Right ventricle myocardium superior (tissue), 1 donor: ENCODE measurements at places on chromosomes 4 and X.
A peak's percentile ranks its signal among the peaks of the same experiment; 100 is the strongest.

- no peak for DNase-seq
These were observed 1729.3 kb downstream of the C4orf33 start for GRCh38 chr4:130825284-130825683.

GRCh38 chrX:39854772-39855747 is 242.7 kb downstream of the BCOR start:
- no peak for DNase-seq

- no peak for DNase-seq
These were observed 112.8 kb upstream of the MAP3K15 start for GRCh38 chrX:19628011-19628575.

GRCh38 chrX:129980001-129980401 is 2.4 kb upstream of the BCORL1 start:
- peak; percentile 52 for DNase-seq

- DNase-seq: no peak
These were observed 69.4 kb downstream of the EFHC2 start for GRCh38 chrX:44274096-44274495.

- no peak for DNase-seq
These were observed 960.3 kb downstream of the C4orf33 start for GRCh38 chr4:130056286-130056685.

- DNase-seq: no peak
These were observed 27.3 kb downstream of the ZNF330 start for GRCh38 chr4:141248029-141248428.

- no peak for DNase-seq
These were observed 598.0 kb upstream of the AADAT start for GRCh38 chr4:170687751-170688150.

DNA sequence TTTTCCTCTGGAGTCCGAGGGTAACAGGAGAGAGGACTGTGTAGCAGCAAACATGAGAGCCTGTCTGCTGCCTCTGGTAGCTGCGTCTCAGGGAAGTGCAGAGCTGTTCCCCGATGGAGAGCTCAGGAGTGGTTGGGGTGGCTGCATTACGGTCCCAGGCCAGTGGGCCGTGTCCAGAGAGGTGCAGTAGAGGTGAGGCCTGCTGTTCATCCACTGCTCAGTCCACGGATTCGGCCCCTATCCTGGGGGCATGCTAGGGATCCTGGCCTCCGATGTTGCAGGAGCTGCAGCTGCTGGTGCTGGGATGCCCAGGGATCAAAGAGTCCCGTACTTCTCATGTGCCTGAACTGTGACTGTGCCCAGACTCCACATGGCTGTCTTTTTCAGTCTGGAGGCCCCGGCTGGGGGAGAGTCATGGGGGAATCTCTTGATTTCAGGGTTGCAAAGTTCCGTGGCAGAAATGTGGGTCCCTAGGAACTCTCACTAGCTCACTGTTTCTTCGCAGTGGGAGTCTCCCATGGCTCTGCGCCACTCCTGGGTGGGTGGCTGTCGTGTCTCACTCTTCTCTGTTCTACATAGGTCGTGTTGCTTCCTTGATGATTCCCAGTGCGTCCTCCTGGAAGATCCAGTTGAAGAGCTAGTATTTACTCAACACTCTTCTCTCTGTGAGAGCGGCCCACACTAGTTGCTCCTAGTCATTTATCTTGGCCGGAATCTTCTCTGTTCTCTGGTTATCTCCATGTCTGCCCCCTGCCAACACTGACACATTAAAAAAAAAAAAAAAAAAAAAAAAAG is 109.5 kb upstream of the CENPE start:
- DNase-seq: no peak

DNA sequence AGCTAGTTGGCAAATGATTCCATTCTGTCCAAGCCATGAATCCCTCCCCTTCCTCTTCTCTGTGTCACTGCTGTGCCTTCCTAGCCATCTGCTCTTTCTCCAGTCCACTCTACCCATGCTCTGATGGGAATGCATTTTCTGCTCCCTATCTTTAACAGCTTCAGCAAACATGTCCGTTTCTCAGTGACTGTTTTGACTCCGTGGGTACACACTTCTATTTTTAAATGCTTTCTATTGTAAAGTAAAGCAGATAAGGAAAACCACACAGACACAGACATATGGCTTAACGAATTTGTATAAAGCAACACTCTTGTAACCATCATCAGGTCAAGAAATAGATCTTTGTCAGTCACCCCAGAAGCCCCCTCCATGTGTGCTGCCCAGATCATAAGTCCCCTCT is 72.4 kb upstream of the KLHL13 start:
- no peak for DNase-seq

- DNase-seq: peak; percentile 52
These were observed 18.0 kb downstream of the LYAR start for GRCh38 chr4:4271912-4272311.

- no peak for DNase-seq
These were observed 5.6 kb downstream of the PRDM5 start for GRCh38 chr4:120916937-120917336.

DNA sequence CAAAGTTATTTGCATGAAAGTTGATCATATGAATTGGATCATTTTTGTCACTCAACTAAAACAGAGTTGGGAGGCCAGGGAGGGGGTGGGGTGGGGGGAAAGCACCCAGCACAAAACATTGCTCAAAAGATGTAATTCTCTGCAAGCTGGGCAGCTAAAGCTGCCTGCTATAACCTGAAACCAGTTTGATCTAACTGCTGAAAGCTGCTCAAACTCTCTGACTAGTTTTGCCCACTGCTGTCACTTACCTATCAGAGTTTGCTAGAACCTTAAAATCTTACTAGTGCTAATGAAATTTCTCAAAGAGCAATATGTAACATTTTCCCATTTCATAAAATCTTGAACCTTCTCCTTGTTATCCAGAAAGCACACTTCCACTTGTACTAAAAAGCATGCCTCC is 10.4 kb downstream of the CXCL8 start:
- DNase-seq: no peak

- no peak for DNase-seq
These were observed 219.4 kb upstream of the ZC4H2 start for GRCh38 chrX:65195621-65196020.

DNA sequence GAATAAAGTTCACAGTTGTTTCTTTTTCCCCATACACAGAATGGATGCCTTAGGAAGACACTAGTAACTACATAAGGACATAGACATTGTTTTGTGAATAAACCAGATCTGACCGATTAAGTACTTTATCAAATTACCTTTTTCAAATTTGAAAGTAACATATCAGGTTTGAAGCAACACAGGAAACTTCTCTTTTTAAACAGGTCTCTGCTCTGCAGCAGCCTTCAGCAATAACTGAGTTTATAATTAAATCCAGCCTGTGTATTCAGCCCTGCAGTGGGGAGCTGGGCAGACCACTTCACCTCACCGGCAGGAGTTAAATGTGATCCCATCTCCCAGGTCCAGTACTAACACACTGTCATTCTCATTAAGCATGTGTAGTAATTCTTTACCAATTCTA is 68.3 kb upstream of the ATOH1 start:
- no peak for DNase-seq

GRCh38 chr4:183610033-183610432 is 49.0 kb downstream of the RWDD4 start:
- DNase-seq: no peak

DNA sequence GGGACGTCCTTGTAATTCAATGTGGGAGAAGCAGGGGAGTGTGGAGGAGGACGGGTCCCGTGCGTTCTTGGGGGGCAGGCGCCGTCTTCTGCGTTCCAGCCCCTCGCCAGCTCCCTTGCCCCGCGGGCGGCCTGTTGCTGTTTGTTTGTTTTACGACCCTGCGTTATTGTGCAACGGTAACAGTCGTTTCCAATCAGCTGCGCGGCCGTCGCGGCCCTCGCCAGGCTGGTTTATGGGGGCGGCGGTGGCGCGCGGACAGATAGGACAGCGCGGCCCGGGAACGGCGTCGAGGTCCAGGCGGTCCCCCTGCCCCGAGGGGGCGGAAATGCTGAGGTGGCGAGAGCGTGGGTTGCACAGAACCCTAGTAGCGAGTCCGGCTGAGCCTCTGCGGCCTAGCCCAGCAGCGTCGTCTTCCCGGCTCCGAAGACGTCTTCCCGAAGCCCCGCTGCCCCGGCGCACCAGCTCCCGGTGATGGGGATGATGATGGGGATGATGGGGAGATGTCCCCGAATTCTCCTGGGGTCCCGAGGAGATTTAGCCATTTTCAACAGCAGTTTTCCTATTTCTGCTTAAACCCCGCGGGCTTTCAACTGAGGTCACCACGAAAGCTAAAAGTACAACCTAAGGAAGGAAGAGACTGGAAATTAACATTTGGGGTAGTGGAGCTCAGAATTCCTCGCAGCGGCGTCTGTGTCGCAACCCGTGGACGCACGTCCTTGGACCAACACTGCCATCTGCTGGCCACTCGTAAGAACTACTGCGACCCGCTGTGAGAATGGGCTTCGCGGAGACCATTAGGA is 4.8 kb downstream of the PDGFRA start:
- DNase-seq: peak; percentile 88

- no peak for DNase-seq
These were observed 36.8 kb upstream of the OCIAD2 start for GRCh38 chr4:48943387-48943786.

DNA sequence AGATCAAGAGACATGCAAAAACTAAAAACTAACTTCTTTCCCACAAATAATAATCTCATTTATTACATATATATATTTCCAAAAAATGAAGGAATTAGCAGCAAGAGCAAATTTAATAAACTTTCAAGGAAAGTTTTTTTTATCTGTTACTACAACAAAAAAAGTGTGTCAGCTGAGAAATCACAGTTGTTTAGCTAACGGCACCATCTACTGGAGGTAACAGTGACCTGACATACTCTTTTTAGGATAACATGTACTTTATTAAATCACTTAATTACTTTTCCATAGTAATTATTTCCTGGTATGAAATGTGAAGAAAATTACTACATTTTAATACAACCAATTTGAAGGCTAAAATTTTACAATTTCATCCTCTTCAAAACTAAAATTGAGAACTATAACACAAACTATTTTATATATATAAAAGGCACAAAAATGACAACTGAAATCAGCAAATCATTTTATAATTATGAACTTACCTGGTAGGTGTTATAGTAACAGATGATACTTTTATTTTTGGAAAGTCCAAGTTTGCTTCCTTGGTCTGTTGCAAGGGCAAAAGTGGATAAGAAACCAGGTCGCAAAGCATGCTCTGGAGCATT is 9.1 kb downstream of the LAMTOR3 start:
- DNase-seq: no peak

- no peak for DNase-seq
These were observed 34.9 kb downstream of the BMP3 start for GRCh38 chr4:81065446-81065845.
